ENCODE measurements at places on chromosomes 7 and 10.

GRCh38 chr7:158750702-158751101 lies 46.1 kb upstream of the NCAPG2 start:
- no peak for DNase-seq

GRCh38 chr7:51471981-51472296 lies 155.3 kb upstream of the COBL start:
- DNase-seq = no peak

- DNase-seq = no peak
These were observed 174.8 kb upstream of the KAT6B start for GRCh38 chr10:74651565-74651964.

GRCh38 chr7:135269921-135270320 lies 36.3 kb downstream of the STRA8 start:
- DNase-seq = no peak

- DNase-seq = no peak
These were observed at the start of gene GIGYF1 for GRCh38 chr7:100694098-100694745. Gene GIGYF1, minus strand, starts transcription at chr7:100694250. Its CDS starts 6,012 bp downstream, at chr7:100688238.

DNA sequence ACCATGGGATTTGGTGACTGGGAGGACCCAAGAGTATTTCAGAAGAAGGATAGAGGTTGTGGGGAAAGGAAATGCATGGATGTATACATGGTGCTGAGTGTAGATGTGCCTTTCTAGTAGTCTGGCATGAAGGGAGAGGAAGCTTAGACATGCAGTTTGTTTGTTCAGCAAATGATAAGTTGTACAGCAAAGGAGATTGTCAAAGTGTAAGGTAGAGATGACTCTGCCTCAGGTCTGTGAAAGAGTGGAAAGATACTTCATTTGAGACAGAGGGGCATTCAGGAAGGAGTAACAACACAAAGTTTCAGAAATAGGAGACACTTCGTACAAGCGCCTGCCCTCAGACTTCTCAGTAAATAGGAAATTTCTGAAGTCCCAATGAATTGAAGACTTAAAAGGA lies 152.3 kb downstream of the CELF2 start:
- DNase-seq = no peak

- DNase-seq = no peak
These were observed 1078.3 kb downstream of the NRG3 start for GRCh38 chr10:82953331-82953730.

DNA sequence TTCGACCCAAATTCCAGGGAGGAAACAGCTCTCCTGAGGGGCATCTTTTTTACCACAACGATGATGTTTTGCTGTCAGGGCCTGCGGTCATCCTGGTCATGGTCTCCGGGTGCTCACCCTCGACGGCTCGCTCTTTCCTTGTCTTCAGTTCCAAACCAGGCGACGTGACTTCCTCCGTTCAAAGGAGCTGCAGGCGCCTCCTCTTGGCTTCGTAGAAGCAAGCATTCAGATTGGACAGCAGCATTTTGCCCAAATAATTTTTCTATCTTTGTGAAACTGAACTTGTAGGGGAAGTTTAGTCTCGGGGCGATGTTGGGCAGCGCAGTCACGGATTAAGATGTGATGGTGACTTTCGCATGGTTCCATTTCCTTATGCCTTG lies 208.9 kb downstream of the DNAJB6 start:
- no peak for DNase-seq

GRCh38 chr7:1939434-1940401 lies 269.6 kb downstream of the ELFN1 start:
- no peak for DNase-seq

DNA sequence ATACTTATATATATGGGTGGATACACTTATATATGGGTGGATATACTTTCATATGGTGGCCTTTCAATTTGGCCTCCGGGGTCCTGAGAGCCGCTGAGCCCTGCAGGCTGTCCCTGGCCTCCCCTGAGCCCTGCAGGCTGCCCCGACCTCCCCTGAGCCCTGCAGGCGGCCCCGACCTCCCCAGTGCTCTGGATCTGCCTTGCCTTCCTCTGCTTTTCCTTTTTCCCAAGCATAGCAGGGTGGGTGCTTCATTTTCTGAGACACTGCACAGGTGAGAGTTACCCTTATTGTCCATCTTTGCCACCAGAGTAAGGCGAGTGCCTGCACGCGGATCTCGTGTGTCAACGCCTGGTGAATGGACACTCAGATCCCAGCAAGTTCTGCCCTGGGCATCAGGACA lies 106.6 kb downstream of the VIPR2 start:
- no peak for DNase-seq

DNA sequence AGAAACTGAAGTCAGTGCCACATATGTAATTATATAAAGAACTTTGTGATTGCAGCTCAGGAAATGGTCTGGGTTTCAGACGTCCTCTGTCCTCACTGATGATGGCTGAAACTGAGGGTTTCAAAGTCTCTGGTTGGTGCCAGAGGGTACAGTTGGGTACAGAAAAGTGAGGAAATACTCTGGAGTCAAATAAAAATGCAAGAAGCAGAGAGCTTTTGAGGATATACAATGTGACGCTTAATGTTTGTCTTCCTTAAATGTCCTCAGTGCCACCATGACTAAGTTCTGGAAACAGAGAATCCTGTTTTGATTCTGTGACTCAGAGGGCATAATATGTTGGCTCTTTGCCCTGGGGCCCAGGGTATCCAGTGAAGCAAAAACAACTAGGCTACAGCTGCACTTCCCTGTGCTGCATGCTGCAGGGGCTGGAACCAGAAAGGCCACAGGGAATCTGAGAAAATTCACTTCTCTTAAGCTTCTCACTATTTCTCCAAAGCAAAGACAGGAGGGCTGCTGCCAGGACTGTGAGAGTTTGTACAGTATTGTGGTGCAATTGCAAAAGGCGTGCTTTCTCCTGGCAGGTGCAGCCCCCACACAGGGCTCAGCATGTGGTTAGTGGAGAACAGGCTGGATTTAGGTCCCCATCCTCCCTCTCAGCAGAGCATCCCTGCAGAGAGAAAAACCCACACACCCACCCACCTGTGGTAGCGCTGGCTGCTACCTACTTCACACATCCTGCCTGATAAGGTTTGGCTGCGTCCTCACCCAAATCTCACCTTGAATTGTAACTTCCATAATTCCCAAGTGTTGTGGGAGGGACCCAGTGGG lies 169.5 kb upstream of the SVIL start:
- peak; percentile 93 for DNase-seq

- DNase-seq = no peak
These were observed 78.2 kb downstream of the MGMT start for GRCh38 chr10:129545261-129545660.

DNA sequence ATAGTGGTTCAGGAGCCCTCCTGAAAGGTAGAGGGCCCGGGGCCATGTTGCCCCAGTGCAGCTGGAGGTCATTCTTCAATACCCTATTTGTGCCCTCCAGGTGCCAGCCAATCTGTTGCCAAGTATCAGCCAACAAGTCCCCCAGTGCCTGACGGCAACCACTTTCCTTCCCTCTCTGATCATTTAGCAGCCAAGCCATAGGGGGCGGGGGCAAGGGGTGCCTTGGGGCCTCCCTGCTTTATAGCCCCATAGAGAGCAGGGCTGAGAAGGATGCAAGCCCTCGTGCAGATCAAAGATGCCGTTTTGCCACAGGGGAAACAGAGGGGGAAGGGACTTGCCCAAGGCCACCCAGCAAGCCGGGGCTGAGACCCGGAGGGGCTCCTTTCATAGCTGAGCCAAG lies 149.0 kb upstream of the CHST15 start:
- DNase-seq = no peak

GRCh38 chr10:86376403-86376802 lies 9.8 kb upstream of the GRID1 start:
- no peak for DNase-seq

- no peak for DNase-seq
These were observed 172.2 kb upstream of the NEBL start for GRCh38 chr10:21069278-21069677.

DNA sequence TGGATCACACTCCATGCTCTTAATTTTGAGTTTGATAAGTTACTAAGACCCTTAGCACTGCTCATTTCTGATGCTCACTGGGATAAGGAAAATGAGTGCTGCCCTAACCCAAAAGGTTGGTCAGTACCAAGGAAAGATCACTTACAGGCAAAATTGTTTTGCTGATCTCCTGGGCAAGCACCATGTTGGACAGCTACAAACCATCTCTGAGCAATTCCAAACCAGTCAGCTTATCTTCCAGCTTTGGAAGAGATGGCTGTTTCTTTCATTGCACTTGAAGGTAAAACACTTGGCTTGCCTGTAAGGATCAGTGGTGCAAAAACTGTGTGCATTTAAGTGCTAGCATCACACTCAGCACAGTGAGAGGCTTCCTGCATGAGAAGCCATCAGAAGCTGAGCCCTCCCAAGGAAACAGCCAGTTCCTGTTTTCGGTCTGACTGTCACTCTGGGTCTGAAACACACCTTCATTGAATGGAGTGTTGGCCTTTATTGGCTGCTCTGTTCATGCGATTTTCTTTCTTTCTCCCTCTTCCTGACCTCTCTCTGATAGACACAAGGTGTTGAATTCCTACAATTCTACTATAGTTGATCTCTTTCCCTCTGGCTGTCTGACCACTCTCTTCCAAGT lies 126.4 kb upstream of the GHITM start:
- DNase-seq = no peak

DNA sequence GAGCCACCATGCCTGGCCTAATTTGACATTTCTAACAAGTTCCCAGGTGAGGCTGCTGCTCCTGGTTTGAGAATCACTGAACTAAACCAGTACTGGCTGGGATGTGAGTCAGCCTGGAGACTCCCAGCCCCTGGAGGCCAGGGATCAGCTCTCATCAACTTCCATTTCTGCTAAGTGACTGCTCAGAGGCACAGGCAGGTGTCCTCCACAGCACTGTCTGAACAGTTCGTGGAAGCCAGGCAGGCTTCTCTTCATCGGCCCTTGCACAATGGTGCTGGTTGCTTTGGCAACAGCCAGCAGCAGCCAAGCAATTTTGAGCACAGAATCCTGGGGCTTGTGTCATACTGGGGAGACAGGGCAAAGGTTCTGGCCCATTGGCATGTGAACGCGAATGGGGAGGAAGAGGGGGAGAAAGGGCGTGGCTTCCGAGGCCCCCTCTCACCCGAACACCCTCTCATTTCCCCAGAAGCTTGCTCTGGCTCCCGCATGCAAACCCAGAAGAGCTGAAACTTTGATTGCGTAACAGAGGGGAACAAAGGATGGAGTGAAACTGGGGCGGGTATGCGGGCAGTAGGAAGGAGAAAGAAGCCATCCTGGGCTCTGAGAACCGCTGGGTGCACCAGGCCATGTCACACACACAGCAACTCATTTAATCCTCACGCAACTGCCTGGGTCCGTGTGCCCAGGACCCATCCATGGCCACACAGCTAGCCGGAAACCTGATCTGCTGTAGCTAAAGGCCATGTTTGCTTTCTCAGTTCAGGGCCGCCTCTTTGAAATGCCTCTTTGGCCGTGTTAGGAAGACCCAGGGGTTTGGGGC lies 9.0 kb upstream of the POR start:
- no peak for DNase-seq

- DNase-seq = no peak
These were observed 80.5 kb upstream of the PPIF start for GRCh38 chr10:79266543-79267312.

- no peak for DNase-seq
These were observed 56.1 kb upstream of the GRB10 start for GRCh38 chr7:50838675-50839377.

GRCh38 chr7:17554341-17555015 lies 256.0 kb downstream of the AHR start:
- no peak for DNase-seq

GRCh38 chr10:47255033-47255813 lies 44.8 kb upstream of the GDF10 start:
- no peak for DNase-seq

GRCh38 chr7:137751361-137752009 lies 95.3 kb downstream of the DGKI start:
- DNase-seq = no peak

- DNase-seq = no peak
These were observed 23.3 kb upstream of the CSGALNACT2 start for GRCh38 chr10:43114743-43115611.

DNA sequence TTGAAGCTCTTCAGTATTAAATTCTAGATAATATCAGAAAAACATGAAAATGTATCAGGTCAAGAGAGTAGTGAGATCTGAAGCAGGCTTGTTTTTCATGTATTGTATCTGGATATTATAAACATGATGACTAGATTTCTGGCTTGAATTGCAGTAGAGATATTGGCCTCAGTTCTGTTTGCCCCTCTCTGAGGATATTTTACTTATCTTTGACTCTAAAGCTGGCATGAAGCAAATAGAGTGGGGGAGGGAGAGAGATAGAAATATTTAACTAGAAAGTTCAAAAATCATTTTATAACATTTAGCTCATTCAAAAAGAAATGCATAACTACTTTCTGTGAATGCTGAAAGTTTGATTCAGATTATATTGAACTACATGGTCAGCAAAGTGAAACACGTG lies 929.7 kb upstream of the KCND2 start:
- DNase-seq = no peak

DNA sequence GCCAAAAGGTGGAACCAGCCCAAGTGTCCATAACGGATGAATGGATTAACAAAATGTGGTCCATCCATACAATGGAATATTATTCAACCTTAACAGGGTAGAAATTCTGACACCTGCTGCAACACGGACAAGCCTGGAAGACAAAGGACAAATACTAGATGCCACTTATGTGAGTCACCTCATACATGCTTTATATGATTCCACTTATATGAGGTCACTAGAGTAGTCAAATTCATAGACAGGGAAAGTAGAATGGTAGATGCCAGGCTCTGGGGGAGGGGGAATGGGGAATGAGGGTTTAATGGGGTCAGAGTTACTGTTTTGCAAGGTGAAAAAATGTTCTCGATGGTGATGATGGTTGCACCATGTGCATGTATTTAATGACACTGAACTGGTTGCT lies 34.0 kb upstream of the CYTH3 start:
- DNase-seq = peak; percentile 90

- DNase-seq = peak; percentile 33
These were observed 127.1 kb upstream of the ZNF746 start for GRCh38 chr7:149624419-149625339.

- DNase-seq = no peak
These were observed 21.9 kb downstream of the RRP12 start for GRCh38 chr10:97378933-97379921.

GRCh38 chr10:59125666-59126065 lies 50.8 kb upstream of the PHYHIPL start:
- DNase-seq = no peak

DNA sequence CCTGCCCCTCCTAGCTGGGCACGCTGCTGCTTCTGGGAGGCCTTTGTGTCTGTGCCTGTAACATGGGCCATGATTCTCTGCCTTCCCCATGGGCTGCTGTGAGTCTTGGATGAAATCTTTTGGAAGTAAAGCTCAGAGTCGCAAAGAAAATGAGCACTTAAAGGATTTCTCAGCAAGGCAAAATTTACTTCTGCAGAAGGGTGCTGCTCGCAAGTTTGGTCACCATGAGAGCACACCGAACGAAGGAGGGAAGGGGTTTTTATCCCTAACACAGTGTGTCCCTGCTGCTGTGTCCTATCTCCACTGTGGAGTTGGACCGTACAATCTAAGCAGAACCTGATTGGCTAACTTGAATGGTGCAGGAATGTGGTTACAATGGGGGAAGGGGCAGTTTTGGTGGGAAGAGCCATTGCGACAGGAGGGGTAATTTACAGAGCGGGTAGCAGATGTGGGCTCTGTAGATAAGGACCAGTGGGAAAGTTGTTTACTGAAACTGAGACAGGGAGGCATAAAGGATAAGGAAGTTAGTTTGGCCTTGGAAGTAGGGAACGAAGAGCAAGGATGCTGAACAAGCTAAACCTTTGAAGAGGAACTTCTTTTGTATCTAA lies 57.5 kb downstream of the FANK1 start:
- DNase-seq = no peak
